ENCODE measurements at places on chromosomes 5 and 9.

DNA sequence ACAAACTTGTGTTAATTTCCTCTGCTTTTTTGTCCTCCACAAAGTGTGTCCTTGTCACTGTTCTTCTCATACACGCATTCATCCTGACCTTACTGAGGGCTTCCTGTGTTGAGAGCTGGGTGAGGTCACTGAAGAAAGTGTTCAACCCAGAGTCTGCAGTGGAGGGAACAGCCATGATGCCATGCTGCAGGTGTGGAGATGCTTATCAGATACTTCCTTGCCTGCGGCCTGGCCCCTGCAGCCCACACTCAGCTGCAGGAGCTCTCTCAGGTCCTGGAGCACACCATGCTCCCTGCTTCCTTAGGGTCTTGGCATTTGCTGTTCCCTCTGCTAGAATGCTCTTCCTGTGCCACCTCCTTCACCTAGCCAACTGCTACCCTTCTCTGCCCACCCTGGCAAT, 108.1 kb upstream of the SPRY4 start:
- no peak for DNase-seq

DNA sequence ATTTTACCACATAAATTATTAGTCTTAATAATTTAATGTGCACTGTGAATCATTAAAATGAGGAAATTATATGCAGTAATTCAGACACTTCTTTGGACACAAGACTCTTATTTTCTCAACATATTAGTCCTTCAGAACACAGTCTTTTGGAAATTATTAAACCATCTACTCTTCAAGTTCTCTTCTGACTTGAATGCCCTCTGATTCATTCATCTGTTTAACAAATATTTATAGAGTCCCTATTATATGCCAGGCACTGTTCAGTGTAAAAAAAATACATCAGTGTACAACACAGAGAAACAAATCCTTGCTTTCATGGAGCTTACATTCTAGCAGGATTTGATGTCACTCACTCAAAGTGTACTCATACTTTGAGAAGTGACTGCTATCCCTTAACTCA, 163.4 kb upstream of the IL12B start:
- no peak for DNase-seq

GRCh38 chr9:125497478-125497877, 209.5 kb downstream of the MAPKAP1 start:
- no peak for DNase-seq

GRCh38 chr5:29079771-29080170, 2041.4 kb upstream of the CDH9 start:
- DNase-seq = no peak

DNA sequence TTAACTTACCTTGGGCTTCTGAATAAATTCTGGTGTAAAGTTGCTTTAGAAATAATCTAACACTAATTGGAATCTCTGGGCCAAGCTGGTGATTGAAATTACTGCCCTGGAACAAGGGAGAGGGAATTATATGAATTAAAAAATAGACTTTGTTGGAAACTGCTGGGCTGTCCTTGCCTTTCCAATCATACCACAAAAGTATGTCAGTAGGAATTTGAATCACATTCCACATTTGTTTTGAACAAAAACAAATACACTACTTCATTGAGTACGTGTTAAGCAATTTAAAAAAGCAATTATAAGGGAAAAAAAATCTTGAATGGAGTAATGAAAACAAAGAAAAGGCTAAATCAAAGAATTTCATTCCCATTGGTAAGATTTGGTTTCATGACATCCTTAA, 102.5 kb upstream of the SREK1 start:
- DNase-seq = no peak

Data from activated naive CD4-positive, alpha-beta T cell (primary cell).